ENCODE measurements at places on chromosomes 5 and 9.
A peak's percentile ranks its signal among the peaks of the same experiment; 100 is the strongest.

DNA sequence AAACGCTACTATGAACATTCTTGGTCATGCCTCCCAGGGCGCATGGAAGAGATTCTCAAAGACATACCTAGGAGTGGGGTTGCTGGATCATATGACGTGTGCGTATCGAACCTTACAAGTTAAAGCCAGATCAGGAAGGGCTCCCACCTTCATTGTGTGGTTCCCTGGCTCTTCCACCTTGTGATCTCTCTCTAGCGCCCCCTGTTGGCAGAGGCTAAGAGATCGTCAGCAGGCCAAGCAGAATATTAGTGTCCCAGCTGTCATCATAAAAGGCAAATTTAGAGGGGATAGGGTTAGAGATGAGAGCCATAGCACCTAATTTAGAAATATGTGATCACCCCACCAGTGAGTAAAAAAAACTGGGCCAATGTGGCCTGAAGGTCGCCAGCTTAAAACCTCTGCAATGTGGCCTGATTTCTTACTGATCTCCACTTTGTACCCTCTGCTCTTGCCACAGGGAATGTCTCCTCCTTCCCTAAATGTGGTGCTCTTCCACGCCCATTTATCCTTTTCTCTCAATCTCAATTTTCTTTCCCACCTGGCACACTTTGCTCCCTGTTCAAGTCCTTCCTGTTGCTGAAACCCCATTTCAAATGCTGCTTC is 91.7 kb upstream of the SHB start:
- DNase-seq = peak; percentile 50

DNA sequence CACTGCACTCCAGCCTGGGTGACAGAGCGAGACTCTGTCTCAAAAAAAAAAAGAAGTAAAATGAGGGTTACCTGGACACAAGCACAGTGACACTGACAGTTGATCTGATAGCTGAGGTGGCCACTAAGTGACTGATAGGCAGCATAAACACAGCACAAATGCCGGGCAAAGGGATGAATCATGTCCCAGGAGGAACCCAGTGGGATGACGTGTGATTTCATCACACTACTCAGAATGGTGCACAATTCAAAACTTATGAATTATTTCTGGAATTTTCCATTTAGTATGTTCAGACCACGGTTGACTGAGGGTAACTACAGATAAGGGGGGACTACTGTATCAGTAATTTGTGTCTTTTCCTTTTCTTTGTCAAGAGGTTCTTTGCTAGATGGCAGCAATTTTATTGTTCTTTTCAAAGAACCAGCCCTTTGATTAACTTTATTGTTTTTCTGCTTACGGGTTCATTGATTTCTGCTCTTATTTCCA is 34.3 kb upstream of the RNF130 start:
- peak; percentile 53 for DNase-seq

DNA sequence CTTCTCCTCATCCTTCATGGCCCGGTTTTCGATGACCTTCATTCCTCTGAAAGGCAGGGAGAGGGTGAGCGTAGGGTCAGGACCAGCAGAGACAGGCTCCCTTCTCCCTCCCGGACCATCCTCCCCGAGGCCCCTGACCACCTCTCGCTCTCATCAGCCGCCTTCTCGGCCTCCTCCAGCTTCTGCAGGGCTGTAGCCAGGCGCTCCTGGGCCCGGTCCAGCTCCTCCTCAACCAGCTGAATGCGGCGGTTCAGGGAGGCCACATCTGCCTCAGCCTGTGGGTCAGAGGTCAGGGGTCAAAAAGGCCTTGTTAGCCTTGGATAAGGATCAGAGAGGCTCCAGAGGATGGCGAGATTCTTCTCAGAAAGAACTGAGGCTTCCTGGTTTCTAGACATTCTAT is 4.2 kb downstream of the TPM2 start:
- DNase-seq = no peak

GRCh38 chr5:2006971-2007291 is 124.2 kb upstream of the IRX4 start:
- no peak for DNase-seq

- no peak for DNase-seq
Observed at GRCh38 chr9:37992924-37993349, 76.1 kb downstream of the SHB start.

DNA sequence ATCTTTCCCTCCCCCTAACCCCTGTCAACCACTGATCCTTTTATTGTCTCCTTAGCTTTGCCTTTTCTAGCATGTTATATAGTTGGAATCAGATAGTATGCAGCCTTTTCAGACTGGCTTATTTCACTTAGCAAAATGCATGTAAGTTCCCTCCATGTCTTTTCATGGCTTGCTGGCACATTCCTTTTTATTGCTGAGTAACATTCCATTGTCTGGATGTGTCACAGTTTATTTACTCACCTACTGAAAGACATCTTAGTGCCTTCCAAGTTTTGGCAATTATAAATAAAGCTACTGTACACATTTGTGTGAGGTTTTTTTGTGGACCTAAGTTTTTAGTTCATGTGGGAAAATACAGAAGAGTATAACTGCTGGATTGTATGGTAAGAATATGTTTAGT is 230.1 kb downstream of the PBX3 start:
- DNase-seq = peak; percentile 25

DNA sequence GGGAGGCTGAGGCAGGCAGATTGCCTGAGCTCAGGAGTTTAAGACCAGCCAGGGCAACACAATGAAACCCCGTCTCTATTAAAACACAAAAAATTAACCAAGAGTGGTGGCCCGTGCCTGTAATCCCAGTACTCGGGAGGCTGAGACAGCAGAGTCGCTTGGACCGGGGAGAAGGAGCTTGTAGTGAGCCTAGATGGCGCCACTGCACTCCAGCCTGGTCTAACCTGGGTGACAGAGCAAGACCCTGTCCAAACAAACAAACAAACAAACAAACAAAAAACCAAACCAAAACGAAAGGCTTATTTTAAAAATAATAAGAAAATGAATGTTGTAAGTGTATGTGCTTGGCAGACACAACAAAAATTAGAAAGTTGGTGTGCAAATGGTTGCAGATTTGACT is 536.3 kb upstream of the PTPRD start:
- no peak for DNase-seq
